Activated B cell treated with CpG ODN at 0.5 μM for 24 hours (primary cell): ENCODE measurements at places on chromosomes 11 and 22.

DNA sequence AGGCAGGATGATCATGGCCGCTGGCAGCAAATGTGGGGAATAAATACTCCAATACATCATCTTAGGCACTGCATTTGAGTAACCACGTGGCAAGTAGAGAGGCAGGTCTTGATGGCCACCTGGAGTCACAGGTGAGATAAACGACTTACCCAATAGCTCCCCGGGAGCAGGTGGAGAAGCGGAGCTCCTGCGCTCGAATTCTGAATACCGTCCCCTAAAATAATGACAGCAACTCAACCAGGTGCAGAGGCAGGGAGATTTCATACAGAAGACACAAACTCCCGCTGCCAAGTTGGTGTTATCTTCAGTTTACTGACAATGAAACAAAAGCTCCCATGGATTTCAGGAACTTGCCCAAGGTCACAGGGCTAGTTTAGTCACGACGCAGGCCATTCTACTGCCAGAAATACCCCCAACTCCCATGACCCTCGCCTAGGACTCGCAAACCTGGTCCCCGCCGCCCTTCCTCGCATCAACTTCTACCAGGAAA is 437 bp downstream of the SLC43A3 start:
- no peak for DNase-seq

- no peak for DNase-seq
Observed at GRCh38 chr22:35608088-35608487, 9.0 kb downstream of the MB start.

GRCh38 chr22:41568811-41569210 is 8.0 kb downstream of the CSDC2 start:
- DNase-seq, result no peak

DNA sequence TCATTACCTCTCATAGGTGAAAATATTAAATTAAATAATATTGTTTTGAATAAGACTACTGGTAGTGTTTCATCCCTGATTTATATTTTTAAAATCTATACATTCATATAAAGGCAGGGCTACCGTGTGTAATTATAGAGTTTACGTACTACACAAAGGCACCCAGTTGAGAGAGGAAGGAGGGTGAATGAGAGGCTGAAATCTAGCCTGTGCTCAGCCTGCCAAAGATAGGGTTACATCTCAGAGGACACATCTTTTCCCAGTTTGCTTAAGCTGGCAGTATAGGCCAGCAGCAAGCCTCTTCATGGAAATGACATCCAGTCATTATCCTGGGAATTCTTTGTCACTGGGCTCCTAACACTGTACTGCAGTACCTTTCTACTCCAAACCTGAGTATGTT is 7.5 kb upstream of the B3GNT6 start:
- DNase-seq, result no peak
